ENCODE measurements at places on chromosomes 7 and 10.

DNA sequence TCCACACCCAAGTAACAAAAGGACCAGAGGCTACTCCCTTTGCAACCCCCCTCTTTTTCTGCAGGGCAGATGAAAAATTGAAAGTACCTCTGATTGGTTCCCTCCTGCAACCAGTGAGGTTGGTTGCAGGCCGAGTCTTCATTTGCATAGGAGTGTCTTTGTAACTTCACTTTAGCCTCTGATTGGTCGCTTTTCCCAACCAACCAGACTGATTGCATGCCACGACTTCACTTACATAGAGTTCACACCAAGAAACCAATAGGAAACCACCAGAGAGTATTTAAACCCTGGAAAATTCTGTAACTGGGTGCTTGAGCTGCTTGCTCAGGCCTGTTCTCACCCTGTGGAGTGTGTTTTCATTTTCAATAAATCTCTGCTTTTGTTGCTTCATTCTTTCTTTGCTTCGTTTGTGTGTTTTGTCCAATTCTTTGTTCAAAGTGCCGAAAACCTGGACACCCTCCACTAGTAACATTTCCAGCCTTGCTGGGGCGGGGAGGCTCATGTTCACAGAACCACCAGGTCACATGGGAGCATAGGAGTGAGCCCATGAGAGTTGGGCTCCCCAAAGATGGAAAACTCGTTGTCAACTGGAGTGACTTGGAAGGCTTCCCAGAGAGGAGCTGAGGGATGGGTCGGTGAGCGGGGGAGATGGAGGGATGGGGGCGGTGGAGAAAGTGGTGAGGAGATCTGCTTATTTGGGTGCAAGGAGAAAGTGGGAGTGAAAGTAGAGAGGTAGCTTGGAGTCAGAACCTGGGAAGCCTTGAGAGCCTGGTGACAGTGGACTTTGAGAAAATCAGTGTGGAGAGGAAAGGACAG lies 223.6 kb downstream of the GFRA1 start:
- DNase-seq, result no peak

DNA sequence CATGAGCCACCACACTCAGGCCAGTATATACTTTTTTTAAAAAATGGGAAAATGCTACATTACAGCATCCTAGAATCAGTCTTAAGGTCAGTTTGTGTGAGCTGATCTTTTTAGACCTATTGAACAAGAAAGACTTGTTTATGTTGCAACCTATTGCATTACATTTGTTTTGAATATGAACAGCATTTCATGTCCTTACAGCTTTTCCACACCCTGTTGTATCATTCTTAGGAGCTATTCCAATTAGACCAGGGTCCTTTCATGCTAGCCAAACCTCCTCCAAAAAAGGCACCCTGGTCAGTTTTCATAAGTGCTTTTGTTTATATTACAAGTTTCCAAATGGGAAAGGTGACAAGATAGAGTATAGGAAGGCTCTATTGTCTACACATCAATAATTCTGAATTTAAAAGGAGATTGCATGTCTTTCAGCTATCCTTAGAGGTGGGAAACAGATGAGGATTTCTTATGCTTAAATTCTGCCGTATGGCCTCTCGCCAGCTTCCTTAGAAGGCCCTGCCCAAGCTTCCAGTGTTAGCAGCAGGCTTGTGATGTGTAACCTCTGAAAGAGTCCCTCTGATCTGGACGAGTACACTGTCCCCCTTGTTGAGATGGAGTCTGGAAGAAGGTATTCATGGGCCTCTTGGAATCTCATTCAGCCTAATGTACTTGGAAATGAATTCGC lies 171.9 kb downstream of the OTUD1 start:
- peak; percentile 28 for DNase-seq

DNA sequence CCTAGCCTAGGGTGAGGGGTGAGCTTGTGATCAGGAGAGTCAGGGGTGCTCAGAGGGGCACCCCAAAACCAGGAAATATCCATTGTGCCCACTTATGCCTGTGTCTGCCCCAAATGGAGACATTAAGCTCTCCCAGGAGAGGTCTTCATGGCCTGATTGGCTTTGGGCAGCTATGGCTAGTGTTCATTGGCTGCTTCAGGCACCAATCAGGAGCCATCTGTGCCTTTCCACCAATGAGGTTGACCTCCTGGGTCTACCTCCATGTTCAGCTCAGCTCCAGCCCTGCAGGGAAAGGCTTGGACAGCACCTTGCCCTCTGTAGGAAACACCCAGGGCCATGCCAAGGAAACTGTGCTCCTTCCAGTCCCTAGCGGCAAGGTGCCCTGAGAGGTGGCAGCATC lies 23.9 kb upstream of the HSPB1 start:
- DNase-seq, result no peak

GRCh38 chr10:77925410-77925794 lies 1.2 kb downstream of the DLG5 start:
- no peak for DNase-seq

DNA sequence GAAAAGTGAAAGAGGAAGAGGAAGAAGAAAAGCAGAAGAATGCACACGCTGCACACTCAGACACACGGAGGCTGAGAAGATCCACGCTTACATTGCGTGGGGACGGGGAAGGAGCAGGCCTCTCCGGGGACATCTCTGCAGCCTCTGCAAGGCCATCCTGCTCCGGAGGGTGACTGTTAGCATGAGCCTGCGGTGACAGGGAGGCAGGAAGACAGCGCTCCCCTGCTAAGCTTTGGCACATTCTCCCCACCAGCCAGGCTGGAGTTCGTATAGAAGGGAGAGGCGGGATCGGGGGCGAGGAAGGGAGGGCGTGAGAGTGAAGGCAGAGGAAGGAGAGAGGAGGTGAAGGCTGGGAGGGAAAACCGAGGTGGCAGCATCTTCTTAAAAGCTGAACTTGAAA lies 366.0 kb upstream of the SHH start:
- DNase-seq, result no peak

- no peak for DNase-seq
These were observed 1.2 kb downstream of the LGI1 start for GRCh38 chr10:93758891-93759410.

GRCh38 chr10:69486922-69487730 lies 35.9 kb downstream of the TSPAN15 start:
- no peak for DNase-seq

DNA sequence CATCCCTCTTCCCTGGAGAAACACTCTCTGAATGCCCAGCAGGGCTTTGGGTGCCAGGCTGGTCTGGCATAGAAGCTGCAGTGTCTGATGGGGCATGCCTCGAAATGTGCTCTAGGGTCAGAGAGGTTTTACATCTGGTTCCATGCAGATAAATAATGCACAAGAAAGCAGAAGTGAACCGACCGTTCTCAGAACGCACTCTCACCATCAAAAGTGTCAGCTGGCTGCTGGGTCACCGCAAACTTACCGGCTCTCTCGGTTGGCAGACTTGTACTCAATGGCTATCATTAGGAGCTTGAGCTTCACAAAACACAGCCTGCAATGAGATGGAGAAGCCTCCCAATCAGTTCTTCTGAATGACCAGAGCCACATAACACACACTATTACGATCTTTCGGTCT lies 610.0 kb downstream of the KCNMA1 start:
- DNase-seq, result no peak

- DNase-seq, result no peak
These were observed 51.2 kb downstream of the ANKIB1 start for GRCh38 chr7:92296880-92297445.

DNA sequence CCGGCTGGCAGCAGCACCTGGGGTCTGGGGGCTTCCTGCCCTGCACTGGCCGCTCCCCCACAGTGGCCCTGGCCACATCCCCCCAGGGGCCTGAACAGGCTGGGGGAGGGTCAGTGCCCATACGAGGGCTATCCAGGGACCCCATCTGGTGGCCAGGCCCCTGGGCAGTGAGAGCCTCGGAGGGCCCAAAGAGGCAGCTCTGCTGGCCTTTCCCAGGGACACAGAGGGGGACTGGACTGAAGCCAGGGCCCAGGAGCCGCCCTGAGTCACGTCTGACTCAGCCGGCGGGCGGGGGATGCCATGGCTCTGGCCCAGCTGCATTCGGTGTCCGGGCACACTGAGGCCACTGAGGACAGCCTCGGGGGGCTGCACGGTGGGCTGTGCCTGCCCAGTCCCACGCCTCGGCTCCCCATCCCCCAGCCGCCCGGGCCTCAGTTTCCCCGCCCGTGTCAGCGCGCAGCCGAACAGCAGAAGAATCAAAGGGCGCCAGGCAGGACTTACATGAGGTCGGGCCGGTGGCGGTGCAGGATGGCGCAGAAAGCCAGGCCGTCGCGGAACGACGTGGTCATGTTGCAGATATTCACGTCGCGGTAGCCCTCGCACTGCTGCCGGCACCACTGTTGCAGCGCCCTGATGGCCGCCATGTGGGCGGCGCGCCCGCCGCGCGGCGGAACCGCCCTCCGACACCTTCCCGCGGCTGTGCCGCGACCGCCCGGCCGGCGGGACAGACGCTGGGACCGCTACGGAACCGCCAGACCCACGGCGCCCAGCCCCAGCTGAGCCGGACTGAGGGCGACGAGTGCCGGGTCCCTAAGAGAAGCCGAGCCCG lies at the start of gene MICALL2:
Gene MICALL2 (minus strand): TSS at position 788 of the 829 bp plus-strand sequence. CDS start 144 bp downstream, at position 644.
- peak; percentile 59 for DNase-seq
